ENCODE measurements at places on chromosomes 5 and 9.

DNA sequence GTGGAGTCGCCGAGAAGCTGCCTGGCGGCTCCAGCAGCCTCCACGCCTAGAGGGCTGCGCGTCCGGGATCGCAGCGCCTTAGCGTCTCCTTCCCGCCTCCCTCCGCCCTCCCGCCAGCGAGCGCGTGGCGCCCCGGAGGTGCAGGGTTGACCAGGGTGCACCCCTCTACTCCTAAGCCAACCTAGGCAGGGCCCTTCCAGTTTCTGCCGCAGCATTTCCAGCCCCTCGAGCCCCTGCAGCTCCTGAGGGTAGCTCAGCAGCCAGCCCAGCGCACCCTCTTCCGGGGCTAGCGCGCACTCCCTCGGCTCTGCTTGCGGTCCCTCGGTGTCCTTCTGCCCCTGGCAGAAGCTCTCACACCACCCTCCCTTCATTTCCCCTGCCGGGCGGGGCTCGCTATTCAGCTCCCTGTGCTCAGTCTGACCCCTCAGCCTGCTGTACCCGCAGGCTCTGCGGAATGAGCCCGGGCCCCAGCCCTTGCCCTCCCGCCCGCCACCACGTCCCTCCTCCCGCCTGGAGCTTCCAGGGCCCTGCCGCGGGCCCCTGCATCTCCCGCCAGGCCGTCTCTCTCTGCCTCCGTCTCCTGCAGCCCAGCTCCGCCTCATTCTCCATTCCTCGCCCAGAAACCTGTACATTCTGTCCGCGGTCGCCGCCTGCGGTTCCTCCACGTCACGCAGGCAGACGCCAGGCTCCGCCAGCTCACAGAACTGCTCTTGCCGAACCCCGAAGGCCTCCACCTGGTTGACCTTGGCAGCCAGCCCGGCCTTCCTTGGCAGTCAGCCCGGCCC lies 61.8 kb downstream of the SPATA31C2 start:
- peak; percentile 50 for DNase-seq

- DNase-seq: no peak
These were observed 343.3 kb upstream of the CDH9 start for GRCh38 chr5:27381686-27382085.

DNA sequence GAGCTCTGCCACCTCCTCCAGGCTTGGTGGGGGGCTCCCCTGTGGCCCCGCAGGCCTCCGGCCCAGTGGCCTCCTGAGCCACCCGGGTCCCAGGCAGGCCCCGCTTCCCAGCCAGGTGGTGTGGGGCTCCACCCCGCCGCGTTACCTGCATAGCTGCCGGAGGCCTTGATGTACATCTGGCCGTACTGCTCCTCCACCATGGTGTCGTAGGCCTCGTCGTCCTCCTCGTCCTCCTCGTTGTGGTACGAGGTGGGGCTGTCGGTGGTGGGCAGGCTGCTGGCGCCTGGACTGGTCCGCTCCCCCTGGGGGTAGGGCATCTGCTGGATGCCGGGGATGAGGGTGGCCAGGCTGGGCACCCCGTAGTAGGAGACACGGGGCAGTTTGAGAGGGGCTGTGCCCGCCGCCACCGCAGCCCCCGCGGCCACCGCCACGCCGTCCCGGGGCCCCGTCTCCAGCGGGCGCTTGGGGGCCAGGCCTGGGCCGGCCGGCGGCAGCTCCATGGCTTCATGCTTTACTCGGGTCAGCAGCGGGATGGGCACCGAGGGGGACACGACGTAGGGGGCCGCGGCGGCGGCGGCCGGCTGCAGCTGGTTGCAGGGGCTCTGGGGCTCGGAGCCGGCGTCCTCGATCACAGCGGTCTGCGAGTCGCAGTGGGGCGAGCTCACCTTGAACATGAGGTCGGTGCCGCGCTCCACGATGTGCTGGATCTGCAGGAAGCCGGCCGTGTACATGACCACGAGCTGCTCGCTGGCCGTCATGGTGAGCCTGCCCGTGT lies 45.4 kb downstream of the NACC2 start:
- no peak for DNase-seq

GRCh38 chr9:3762076-3762475 lies 236.3 kb upstream of the RFX3 start:
- DNase-seq: no peak

DNA sequence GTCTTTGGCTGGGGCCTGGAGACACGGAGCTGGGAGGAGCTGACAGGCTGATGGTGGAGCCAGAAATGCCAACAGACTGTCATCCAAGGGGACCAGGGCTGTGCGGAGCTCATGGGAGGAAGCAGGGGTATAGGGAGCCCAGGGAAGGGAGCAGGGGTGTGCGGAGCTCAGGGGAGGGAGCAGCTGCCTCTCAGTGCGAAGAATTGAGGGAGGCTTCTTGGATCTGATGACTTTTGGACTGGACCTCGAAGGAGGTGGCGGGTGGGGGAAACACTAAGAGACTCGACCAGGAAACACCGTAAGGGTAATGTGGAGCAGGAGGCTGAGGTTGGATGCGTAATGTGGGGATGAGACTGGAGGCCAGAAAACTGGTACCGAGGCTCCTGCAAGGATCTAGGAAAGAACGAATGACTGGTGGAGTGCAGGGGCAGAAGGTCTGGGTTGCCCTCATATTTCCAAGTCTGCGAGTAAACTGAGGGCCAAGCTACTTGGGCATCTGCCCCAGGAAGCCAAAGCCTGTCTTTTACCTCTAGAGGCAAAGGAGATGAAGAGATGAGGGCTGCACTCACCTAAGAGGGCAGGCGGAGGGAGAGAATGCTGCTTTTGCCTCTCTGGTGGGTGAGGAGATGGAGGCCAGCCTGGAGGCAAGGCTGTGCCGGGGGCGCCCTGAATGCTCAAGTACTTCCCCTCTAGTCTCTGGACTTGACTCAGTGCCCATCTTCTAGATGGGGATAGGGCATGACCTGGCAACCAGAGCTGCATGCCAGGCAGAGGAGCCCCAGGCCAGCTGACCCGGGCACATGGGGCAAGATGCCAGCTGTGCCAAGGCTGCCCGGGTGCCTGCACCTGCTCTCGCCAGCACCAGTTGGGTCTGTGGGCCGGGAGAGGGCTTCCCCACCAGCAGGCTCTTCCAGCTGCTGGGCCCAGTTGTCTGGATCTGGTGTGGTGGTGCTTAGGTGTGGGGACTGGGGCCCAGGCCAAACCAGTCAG lies 2.3 kb downstream of the PTGS1 start:
- no peak for DNase-seq

DNA sequence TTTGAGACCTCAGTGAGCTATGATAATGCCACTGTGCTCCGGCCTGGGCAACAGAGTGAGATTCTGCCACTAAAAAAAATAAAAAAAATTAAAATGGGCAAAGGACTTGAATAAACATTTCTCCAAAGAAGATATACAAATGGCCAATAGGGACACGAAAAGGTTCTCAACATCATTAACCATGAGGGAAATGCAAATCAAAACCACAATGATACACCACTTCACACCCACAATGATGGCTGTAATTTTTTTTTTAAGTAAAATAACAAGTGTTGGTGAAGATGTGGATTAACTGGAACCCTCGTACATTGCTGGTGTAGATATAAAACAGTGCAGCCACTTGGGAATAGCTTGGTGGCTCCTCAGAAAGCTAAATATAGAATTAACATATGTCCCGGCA lies 68.0 kb downstream of the SIL1 start:
- no peak for DNase-seq

DNA sequence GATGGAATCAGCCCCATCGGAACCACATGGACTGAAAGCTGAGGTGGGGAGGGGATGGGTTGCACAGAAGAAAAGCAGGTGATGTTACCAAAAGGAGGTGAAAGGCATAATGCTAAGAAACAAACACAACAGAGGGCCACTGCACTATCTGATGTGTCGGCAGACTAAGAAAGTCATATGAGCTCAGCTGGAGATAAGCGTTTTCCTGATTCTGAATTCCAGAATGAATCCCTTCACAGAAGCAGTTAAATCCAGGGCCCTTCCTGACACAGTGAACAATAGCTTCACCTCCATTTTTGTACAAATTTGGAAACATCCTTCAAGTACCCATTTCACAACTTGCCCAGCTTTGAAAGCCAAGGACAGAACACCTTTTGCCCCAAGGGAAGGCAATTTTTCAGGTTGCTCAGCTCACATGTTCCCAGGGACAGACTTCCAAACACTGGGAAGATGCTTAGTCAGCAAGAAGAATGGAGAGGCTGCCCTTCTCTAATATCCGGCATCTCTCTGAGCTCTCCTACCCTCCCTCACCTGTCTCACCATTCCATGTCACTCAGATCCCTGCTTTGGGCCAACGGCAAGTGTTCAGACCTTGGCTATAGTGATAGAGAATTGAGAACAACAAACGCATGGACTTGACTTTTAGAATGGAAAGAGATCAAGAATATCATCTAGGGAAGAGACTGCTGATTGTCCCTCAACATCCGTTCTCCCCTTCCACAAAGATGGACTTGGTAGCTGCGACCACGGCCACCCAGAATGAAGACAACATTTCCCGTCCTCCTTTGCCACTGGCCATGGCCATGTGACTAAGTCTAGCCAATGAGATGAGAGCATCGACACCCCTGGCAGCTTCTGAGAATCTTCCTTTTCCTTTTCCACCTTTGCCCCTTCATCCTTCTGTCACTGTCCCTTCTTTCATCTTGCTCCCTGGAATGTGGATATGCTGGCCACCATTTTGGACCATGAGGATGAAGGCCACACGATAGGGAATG lies 68.6 kb upstream of the IL17B start:
- DNase-seq: no peak

DNA sequence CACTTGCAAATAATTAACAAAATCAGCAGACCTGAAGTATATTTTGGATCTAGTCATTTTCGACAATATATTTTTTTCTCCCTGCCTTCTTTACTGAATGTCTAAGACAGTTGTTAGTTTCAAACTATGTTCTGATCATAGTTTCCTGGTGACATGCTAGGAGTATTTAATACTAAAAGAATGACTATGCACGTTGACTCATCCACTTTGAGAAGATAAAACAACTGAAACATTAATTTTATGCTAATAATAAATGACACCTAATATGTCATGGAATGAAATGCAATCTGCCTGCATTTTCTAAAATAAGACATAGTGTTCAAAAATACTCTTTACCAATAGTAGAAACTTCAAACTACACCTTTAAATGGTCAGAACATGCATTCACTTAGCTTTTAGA lies 2123.7 kb upstream of the C9orf72 start:
- DNase-seq: no peak

DNA sequence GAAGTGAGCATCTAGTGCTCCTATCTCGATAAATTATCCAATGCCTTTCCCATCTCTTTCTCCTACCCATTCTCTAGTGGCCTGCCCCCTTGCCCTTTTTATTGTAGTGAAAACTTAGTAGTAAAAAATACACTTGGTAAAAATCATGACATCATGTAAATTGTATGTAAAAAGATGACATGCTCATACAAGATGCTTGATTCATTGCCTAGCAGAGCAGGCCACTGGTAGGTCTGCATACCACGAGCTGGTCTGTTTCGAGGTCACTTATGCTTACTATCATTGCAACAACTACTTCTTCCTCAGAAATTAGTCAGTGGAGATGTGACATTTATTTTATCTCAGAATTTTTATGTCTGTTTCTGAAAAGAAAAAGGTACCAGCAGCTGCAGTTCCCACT lies 177.3 kb downstream of the C9orf152 start:
- no peak for DNase-seq

GRCh38 chr5:154478224-154478565 lies at the start of gene HAND1:
HAND1 (minus strand) TSS chr5:154478227; CDS start chr5:154478008, 219 bp downstream.
- DNase-seq: peak; percentile 27

DNA sequence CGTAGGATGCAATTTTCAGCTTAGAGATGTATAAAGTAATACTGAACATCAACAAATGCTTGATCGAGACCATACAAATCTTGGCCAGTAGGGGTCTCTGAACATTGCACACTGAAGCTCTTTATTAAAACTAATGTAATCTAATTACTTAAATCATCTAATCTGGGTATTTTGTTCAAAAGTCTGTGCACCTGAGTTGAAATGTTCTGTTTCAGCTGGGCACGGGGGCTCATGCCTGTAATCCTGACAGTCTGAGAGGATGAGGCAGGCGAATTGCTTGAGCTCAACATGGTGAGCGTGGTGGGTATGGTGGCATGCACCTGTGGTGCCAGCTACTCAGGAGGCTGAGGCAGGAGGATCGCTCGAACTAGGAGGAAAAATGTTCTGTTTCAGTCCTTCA lies 41.0 kb downstream of the ESM1 start:
- DNase-seq: no peak

GRCh38 chr9:6214903-6215302 lies 704 bp upstream of the IL33 start:
- no peak for DNase-seq

DNA sequence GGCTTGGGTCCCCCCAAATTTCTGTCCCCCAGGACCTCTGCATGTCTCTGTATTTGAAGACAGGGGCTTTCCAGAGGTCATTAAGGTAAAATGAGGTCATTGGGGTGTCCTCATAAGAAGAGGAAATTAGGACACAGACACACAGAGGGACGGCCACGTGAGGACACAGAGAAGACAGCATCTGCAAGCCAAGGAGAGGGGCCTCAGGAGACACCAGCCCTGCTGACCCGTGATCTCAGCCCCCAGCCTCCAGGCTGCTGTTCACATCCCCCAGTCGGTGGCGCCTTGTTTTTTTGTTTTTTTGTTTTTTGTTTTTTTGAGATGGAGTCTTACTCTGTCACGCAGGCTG lies 1.2 kb upstream of the CCDC183 start:
- no peak for DNase-seq

DNA sequence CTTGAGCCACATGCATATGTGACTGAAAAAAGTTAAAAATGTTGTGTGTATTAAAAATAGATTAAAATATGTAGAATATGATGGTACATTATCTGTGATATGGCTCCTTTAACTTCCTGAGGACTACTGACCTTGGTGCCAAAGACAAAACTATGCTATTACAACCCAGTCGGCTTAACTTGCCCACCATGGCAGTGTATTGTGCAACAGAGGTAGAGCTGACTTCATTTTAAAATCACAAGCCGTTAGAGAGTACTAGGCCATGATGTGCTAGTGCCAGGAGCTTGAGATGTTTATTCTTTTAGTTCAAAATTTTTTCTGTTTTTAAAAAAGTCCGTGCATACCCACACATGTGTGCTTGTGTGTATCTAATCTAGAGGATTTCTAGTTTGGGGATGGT lies 46.3 kb downstream of the NAA35 start:
- no peak for DNase-seq

DNA sequence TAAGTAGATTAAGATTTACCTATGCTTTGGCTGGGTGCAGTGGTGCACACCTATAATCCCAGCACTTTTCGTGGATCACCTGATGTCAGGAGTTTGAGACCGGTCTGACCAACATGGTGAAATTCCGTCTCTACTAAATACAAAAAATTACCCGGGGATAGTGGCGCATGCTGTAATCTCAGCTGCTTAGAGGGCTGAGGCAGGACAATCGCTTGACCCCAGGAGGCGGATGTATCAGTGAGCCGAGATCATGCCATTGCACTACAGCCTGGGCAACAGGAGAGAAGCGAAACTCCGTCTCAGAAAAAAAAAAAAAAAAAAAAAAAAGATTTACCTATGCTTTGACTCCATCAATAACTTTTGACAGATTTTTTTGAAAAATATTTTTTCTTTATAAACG lies 267.1 kb upstream of the SEMA6A start:
- no peak for DNase-seq

- no peak for DNase-seq
These were observed 586.4 kb downstream of the ACTL7B start for GRCh38 chr9:108269371-108269770.

- no peak for DNase-seq
These were observed 16.4 kb upstream of the ARSB start for GRCh38 chr5:79001471-79001870.

Data from NCI-H2227 treated with DMSO at 0.1 percent for 48 hours (cell line).